ENCODE measurements at places on chromosomes 6 and 20. TPM values are rescaled to one million over a fixed set of nuclear protein-coding genes. Genes with fewer than 3 reads are reported as not detected.

Gene LRFN2
- total RNA-seq, result not detected

Gene TNNC2
- not detected for total RNA-seq

Gene ZC3H12D
- 2.2 TPM for total RNA-seq

Gene PPP1R16B
- total RNA-seq, result 18.7 TPM

Gene MYO6
- 29.9 TPM for total RNA-seq

Gene TSHZ2
- 3.5 TPM for total RNA-seq

Gene SLC22A3
- total RNA-seq, result 3.2 TPM

Gene OR2B6
- total RNA-seq, result not detected

Gene RIMS4
- total RNA-seq, result not detected

Gene LINC00237
- total RNA-seq, result not detected

Gene ULBP3
- not detected for total RNA-seq

Gene HLA-E
- 282 TPM for total RNA-seq

Gene TREM1
- total RNA-seq, result 1.7 TPM

Gene C20orf96
- 8.4 TPM for total RNA-seq

Gene ANKRD6
- 4.2 TPM for total RNA-seq

Gene PERP
- 3.8 TPM for total RNA-seq

Gene TXLNB
- total RNA-seq, result not detected

Gene LST1
- total RNA-seq, result 6.7 TPM

Gene TBXT
- total RNA-seq, result not detected

Gene APMAP
- 39.3 TPM for total RNA-seq

Gene TAAR6
- total RNA-seq, result not detected

Gene OPRM1
- not detected for total RNA-seq

Gene COX4I2
- total RNA-seq, result not detected

Gene TPX2
- total RNA-seq, result 8.4 TPM

Gene CAPN11
- not detected for total RNA-seq

Gene HMGCLL1
- total RNA-seq, result not detected

Gene SLC22A16
- total RNA-seq, result not detected

Gene BAK1
- total RNA-seq, result 2.9 TPM

Gene BHLHE23
- total RNA-seq, result not detected

Gene TTK
- total RNA-seq, result 22.8 TPM

Gene LTB
- total RNA-seq, result 4.8 TPM

Gene HLA-DRB1
- total RNA-seq, result 27.2 TPM

Gene NMBR
- total RNA-seq, result not detected

Gene TFAP2A
- total RNA-seq, result not detected

Gene BCAS1
- 70.7 TPM for total RNA-seq

Gene CAGE1
- not detected for total RNA-seq

Gene CD83
- total RNA-seq, result 0.29 TPM

Gene MYH7B
- total RNA-seq, result not detected

Gene VIP
- total RNA-seq, result 1.3 TPM

Gene RNF146
- total RNA-seq, result 14.2 TPM

Gene SLC17A2
- total RNA-seq, result not detected

Gene SPTLC3
- total RNA-seq, result 10.5 TPM

Gene MC3R
- total RNA-seq, result not detected

Gene BANF2
- total RNA-seq, result not detected

Gene KATNA1
- total RNA-seq, result 29.6 TPM

Gene TMEM200A
- total RNA-seq, result 8.8 TPM

Gene RIPK1
- total RNA-seq, result 11.7 TPM

Gene CLVS2
- 59.8 TPM for total RNA-seq

Measured in stomach (tissue), 19 donors.